ENCODE measurements at places on chromosomes 2 and 18.

DNA sequence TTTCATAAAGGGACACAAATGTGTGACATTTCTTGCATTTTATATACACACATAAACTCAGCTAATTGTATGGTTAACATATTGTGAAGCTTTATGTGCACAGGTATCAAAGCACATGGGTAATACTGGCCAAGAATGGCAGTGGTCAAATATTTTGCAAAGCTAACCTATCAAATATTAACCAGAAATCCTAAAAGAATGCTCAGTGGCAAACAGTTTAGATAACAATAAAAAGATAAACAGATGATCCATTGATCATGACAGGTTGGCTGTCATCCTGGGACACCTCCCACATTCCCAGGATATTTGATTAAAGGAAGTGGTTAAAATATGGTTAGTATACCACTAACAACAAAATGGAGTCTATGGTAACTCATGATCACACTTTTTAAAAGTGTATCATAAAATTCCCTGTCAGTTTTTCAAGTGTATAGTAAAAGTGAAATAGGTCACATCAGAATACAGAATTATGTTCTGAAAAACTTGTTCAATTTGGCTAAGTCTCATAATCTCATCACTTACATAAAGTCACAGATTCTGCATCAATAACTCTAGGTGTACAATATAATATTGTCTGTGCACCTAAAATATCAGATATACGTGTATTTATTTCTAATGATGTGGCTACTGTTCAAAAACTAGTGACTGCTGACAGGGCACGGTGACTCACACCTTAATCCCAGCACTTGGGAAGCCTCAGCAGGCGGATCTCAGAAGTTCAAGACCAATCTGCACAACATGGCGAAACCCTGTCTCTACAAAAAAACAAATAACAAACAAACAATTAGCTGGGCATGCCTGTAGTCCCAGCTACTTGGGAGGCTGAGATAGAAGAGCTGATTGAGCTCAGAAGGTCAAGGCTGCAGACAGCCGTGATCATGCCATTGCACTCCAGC, 48.9 kb downstream of the CDH2 start:
- no peak for DNase-seq

GRCh38 chr2:217459016-217459415, 543.8 kb downstream of the TNS1 start:
- DNase-seq, result no peak

DNA sequence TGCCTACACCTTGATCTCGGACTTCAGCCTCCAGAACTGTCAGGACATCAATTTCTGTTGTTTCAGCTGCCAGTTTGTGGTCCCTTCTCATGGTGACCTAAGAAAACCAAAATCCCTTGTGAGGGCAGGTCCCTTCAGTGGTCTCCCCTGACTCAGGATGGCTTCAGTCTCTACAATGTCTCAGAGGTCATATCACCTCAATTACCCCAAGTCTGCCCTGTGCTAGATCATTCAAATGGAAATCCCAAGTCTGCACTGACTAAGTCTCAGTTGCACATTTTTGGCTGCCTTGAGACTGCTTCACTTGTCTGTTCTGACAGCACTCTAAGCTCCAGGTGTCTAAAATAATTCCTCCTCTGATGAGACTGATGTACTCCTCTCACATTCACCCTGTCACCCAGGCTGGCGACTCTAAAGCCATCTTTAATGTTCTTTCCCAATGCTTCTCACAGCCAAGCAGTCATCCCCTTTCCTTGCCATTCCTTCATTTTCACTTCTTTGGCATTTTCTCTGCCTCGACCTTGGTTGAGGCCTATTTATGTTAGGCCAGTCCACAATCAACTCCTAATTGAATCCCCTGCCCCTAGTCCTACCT, 470.8 kb downstream of the DLGAP1 start:
- DNase-seq, result no peak

DNA sequence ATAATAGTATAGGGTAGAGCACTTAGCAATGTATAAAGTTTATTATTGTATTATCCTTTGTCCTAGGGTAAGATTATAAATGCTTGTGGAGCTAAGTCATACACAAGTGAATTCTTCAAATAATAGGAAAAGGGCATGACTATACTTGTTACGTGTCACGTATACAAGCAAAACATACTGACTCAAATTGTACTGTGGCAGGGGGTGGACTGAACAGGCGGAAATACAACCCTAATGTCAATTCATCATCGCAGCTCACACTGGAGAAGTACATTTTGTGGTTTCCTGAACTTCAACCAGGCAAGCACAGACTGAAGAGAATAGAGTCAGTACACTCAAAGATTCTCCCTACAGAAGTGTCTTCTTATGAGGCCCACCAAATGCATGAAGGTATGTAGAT, 201.0 kb downstream of the MBD2 start:
- no peak for DNase-seq

- DNase-seq, result no peak
Observed at GRCh38 chr18:48367557-48367956, 41.6 kb downstream of the ZBTB7C start.

- no peak for DNase-seq
Observed at GRCh38 chr18:68431922-68432198, 283.0 kb downstream of the TMX3 start.

- no peak for DNase-seq
Observed at GRCh38 chr2:42385225-42385624, 24.2 kb upstream of the COX7A2L start.

DNA sequence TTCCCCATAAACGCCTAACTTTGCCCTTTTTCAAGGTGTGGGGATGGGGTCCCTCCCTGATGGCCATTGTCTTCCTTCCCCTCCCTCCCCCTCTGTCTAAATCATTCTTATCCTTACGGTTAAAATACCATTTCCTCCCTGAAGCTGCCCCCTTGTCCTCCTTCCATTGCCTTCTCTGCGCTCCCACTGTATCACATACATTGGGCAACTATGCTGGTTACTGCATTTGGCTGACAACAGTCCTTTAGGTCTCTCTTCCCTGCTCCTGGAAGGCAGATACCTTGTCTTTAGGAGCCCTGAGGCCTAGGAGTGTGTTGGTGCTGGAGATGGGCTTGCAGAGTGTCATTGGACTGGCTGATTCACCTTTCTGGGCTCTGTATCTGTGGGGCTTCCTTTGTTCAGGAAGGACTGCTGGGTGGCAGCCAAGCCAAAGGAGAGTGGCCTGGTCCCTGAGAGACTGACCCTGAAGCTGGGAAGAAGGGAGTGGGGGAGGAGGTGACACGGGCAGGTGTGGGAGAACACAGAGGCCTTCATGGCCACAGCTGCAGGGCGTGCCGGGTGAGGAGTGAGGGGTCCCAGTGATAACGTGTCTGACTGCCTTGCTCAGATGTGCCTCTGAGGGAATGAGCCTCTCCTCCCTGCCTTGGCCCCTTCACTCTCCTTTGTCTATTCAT, 2.2 kb downstream of the WNT6 start:
- DNase-seq, result no peak

- no peak for DNase-seq
Observed at GRCh38 chr2:48771241-48772014, 15.9 kb upstream of the LHCGR start.

DNA sequence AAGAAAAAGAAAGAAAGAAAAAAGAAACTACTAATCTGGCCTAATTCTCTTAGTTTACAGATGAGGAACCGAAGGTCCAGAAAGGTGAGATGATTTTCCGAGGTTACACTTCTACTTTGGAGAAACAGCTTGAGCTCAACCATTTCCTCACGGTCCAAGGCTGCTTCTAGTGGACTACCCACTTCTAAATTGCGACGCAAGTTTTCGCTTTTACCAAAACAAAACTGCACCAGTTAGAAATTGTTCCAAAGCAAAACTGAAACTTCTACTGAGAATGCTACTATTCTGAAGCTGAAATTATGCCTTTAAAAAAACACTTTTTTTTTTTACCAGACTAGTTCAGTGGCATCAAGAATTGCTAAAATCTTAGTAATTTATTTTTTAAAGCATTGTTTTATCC, 101.6 kb downstream of the INO80D start:
- DNase-seq, result no peak

- no peak for DNase-seq
Observed at GRCh38 chr18:24914685-24915084, 437.3 kb downstream of the ZNF521 start.

DNA sequence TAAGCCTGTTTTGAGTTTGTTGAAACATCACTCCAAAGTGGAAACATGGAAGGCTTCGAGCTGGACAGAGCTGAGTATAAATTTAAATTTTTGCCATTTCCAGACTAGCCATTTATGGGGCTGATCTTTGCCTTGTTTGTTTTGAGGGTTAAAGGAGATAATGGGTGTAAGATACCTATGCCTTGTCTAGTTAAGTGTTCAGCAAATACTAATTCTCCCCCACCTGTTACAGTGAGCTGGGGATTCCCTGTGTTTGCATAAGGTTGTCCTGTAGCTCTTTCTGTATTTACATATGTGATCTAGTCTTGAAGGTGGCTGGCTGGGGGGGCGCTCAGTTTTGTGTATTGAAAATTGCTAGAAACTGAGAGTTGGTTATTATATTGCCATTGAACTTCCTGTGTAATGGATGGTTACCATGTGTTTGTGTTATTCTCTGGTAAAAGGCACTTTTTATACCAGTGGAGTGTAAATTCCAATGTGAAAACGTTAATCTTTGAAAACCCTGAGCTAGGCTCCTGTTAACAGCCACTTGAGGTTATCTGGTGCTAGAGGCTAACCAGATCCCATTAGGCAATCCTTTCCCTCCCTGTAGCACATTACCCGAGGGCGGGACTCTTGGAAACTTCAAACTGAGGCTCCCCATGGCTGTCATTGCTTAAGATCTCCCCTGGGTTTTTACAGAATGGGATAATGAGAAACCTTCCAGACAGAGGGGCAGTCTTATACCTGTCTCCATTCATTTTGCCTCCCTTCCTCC, 26.7 kb downstream of the TANC1 start:
- DNase-seq, result no peak

- DNase-seq, result no peak
Observed at GRCh38 chr2:236674238-236674637, 104.6 kb downstream of the ACKR3 start.

- peak; percentile 33 for DNase-seq
Observed at GRCh38 chr2:223896833-223897311, 48.3 kb downstream of the WDFY1 start.

DNA sequence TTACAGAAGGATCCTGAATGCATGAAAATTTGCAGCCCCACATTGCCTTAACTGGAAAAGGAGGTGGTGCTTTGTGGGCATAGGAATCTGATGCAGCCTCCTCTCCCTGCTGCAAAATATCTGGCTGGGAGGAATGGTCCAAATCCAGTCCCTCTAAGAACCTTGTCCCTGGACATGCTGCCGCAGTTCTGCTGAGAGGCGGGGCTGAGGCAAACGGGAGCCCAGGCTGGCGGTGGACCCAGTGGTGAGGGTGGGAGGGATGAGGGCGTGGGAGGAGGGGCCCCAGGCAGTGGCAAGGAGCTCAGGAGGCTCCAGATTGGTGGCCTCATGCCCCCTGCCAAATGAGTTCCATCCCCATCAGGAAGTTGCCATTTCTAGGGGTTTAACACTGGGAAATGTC, 36.2 kb downstream of the ZAP70 start:
- no peak for DNase-seq

- no peak for DNase-seq
Observed at GRCh38 chr2:10891390-10891789, 20.3 kb upstream of the KCNF1 start.

DNA sequence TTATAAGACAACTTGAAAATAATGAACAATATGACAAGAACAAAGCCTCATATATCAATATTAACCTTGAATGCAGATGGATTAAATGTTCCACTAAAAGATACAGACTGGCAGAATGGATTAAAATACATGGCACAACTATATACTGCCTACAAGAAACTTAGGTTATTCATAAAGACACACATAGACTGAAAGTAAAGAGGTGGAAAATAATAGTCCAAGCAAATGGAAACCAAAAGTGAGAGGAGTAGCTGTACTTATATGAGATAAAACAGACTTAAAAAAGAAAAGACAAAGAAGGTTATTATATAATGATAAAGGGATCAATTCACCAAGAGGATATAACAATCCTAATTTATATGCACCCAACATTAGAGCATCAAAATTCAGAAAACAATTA, 18.2 kb downstream of the LMAN1 start:
- DNase-seq, result no peak

- DNase-seq, result no peak
Observed at GRCh38 chr2:236862526-236862925, 223.2 kb upstream of the COPS8 start.

DNA sequence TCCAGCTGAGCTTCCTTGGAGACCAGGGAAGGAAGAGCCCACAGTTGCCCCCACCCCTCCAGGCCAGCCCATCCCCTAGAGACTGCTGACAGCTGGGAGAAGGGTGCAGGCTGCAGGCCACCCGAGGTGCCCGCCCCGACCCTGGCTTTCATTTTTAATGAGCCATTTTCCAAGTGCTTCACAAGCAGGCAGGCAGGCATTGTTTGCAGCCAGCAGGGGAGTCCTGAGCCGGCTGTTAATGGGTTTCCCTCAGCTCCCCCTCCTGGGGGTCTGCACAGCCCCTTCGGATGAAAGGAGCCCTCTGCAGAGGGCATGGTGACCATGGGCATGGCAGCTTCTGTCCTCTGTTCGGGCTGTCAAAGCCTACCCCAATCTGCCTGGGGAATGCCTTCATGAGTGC, 94.5 kb downstream of the ZBTB7C start:
- DNase-seq, result no peak

GRCh38 chr2:85786865-85787264, 33.1 kb downstream of the ATOH8 start:
- DNase-seq, result no peak

GRCh38 chr2:215535125-215535668, 99.3 kb upstream of the FN1 start:
- no peak for DNase-seq

- no peak for DNase-seq
Observed at GRCh38 chr2:95008306-95008705, 17.2 kb upstream of the MAL start.

DNA sequence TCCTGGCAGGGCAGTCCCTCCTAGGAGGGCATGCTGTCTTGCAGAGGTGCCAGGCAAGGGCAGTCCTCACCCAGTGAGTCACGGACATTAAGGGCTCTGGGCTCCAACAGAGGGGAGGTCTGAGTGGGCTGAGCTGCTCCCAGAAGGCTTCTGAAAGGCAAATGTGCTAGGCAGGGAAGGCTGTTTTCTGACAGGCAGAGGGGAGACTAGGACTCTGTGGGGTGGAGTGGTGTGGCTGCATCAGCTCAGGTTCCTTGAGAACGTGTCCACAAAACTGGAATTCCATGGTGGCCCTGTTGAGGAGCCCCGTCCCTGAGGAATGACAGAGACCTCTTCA, 283.5 kb downstream of the MYCN start:
- no peak for DNase-seq

DNA sequence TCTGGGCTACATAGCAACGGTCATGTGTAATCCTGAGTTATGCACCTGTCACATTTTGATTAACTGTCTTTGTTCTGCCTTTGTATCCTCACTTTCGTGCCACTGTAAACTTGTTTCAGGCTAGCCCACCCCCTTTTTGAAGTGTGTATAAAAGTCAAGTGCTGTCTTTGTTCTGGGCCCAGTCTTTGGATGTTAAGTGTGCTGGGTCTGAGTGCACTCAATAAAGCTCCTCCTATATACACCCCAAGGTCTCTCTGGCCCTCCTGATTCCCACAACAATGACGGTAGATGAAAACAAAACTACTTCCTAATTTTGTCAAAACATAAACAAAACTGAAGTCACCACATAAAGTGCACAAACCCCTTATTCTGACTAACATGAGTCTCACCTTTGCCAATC, 633.4 kb downstream of the DSC3 start:
- no peak for DNase-seq

- DNase-seq, result no peak
Observed at GRCh38 chr2:121698318-121698930, 38.3 kb downstream of the NIFK start.

Data from SIG-M5 (cell line).